ENCODE measurements at places on chromosomes 4 and X.

DNA sequence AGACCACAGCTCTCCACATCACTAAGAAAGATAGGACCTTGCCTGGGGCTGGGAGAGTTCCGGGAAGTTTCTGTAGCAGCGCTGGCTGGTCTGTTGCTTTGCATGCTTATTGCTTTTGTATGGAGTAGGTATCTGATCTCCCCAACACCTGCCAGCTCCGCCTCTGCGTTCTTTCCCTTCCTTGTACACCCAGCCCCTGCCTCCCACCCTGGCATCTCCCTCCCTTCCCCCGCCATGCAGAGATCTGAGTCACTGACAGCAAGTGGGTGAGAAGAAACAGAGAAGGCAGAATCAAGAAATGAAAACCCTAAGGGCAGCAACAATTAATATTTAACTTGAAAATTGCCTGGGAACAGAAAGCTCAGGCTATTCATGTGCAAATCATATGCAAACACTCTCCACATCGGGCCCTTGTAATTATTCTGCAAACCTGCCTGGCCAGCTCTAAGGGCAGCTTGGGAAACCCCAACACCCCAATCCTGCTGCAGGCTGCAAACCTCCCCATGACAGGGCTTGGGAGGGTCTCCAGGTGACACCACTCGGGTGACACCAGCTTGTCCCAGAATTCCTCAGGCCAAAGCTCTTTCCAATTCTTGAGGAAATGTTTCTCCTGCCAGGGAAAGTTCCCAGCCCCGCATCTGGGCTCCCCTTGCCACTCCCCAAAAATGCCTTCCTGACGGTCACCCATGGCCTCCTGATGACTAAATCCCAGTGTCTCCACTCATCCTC lies 257.2 kb downstream of the FBXW7 start:
- DNase-seq = no peak

GRCh38 chr4:17447056-17447455 lies 64.8 kb downstream of the QDPR start:
- no peak for DNase-seq

GRCh38 chrX:67922966-67923365 lies 379.1 kb downstream of the AR start:
- no peak for DNase-seq

GRCh38 chrX:41922431-41923151 lies 763 bp downstream of the CASK start:
- peak; percentile 51 for DNase-seq

GRCh38 chr4:82784681-82785610 lies 13.7 kb downstream of the SCD5 start:
- no peak for DNase-seq
